A549 treated with ZK216348 at 1 μM for 4 hours (cell line): ENCODE measurements at places on chromosomes 5 and 9. TPM values are rescaled to one million over a fixed set of nuclear protein-coding genes. Genes with fewer than 3 reads are reported as not detected.

SPATA31D4 gene
- not detected in 5 replicates for total RNA-seq

SLC28A3 gene
- total RNA-seq: 0.04 TPM in 1 of 5 replicates, not detected in the others

PIGO gene
- total RNA-seq: 31.6 to 55.7 TPM (median 52.3 TPM) in 5 replicates

ADGRD2 gene
- not detected in 5 replicates for total RNA-seq

F12 gene
- 11.6 to 25.9 TPM (median 23.8 TPM) in 5 replicates for total RNA-seq

HNRNPAB gene
- total RNA-seq: 320 to 421 TPM (median 337 TPM) in 5 replicates

MPDZ gene
- 10.6 to 13.4 TPM (median 13.0 TPM) in 5 replicates for total RNA-seq
